Stimulated activated CD4-positive, alpha-beta T cell treated with anti-CD3 and anti-CD28 coated beads, Interleukin-1b, Interleukin-23, amount 100 ng/mL, for 1 hour (primary cell): ENCODE measurements at places on chromosomes 6 and 20.

DNA sequence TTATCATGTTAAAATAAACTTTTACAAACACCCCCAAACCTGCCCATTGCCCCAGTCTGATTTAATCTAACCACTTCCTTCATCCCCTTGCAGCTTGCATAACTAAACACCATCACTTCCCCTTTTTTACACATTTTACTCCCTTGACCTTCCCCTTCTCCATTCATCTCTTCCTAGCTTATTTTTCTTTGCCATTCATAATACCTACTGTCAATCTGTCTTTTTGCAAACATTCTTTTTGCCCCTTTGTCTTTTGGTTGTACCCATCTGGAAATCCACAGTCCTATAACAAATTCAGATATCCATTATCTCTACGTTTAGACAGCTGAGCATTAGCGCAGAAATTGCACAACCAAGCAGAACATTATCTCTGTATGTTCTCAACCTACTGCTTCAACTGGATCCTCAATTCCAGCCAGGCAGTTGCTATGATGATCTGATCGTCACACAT, 51.2 kb downstream of the C6orf52 start:
- DNase-seq = no peak

DNA sequence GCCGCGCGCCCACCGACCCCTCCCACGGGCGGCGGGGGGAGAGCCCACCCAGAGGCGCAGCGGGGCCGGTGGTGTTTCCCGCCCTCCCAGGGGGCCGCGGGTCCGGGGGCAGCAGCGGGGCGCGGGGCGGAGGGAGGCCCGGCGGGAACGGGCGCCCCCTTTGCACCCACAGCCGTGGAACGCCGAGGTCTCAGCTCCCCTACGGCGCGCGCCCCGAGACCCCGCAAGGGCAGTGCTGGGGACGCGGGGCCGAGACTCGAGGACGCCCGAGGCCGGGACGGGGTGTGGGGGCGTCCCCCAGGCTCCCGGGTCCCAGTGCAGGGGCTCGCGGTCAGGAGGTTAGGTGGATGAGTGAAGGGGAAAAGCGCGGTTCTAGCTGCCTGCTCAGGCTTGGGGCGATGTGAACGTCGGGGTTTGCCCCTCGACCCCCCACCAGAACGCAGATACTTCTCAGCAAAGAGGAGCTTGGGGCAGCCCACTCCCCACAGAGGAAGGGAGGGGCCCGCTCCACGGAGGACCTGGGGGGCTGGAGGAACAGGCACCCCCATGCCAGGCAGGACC, 65.5 kb upstream of the BHLHE23 start:
- no peak for DNase-seq

DNA sequence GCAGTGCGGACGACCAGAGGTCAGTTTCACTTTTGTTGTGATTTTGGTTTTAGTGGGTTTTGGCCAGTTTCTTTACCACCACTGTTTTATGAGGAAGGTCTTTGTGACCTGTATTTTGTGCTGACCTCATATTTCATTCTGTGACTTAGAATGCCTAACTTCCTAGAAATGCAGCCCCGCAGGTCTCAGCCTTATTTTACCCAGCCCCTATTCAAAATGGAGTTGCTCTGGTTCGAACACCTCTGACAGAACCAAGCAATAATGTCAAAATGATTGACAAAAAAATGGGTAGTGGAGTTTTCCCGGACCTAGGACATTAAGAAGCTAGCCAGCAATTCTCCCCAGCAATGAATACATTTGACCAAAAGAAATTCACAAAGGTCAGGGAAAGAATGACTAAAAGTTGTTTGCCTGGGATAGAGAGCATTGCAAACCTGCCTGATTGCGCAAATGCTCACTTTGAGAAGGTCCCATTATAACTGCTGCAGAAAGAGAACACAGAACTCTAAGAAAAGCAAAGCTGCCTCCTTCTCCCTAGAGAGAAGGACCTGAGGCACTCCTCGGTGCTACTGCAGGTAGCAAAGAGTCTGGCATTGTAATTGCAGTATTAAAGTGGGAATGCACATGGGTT, 288.8 kb downstream of the ADGB start:
- DNase-seq = no peak

DNA sequence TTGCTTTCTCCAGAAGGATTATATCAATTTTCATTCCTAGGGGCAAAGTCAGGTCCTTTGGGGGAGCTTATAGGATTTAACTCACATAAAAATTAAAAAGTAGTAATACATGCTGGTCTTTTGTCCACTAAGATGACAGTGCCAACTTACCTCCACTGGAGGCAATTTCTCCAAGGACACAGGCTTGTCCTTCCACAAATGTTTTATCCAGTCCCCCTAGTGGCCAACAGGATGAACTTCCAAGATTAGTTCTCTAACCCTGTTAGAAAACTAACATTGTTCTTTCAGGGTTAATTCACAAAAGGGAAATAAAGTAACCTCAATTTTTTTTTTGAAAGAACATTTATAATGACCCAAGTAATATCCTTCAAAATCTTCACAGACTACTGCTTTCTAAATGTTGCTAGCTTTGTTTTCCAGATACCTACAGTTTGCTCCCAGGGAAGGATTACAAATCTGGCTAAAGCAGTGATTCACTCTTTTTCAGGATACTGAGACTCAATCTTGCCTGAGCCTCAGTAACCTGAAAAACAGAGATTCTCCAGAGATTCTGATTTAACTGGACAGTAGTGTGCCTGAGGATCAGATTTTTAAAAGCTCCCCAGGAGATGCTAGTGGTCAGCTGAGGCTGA, 31.7 kb upstream of the UBR2 start:
- DNase-seq = no peak

DNA sequence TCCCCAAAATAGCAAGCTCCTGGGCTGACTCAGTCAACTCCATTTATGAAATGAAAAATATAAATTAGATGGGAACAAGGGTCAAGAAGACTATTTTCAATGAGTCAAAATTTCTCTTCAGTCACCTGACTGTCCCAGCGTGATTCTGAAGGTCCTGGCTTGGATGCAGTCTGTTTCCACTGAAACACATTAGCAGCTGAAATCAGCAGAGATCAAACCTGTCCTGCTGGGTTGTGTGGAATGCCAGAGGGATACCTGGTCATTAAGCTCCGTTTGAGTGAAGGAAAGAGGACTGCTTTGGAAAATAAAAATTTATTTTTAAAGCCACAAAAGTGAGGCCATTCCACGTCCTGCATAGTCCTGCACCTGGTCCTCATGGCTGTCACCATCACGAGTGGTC, 37.4 kb downstream of the PXDC1 start:
- DNase-seq = no peak
